Stimulated activated CD4-positive, alpha-beta T cell treated with anti-CD3 and anti-CD28 coated beads, Interleukin-1b, Interleukin-23, amount 100 ng/mL, for 48 hours (primary cell): ENCODE measurements at places on chromosomes 13 and 19.

DNA sequence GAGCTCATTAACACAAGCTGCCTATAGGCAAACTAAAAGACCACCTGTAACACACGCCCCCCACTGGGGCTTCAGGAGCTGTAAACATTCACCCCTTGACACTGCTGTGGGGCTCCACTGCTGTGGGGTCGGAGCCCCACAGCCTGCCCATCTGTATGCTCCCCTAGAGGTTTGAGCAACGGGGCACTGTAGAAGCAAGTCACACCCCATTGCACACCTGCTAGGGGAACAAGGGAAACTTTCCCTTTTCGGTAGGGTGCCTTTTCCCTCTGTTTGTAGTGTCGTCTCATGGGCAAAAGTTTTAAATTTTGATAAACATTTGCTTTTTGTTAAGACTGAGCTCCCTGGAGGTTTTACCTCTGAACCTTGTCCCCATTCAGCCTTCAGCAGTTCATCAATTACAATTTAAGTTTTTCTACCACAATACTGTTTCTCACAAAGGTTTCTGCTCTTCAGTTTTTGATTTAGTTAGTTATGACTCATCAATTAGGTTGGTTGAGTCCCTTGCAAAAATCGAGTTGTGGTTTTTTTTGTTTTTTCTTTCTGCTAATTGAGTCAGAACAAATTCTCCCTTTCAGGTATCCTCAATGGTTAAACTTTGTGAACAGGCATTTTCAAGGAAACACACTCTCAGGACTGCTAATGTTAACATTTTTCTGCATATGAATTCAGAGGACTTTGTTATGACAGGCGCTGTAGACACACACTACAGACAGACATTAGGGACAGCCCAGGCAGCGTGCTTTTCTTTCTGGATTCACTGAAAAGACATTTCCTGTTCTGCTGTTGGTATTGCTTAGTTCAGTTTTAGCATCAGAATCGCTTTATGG, 35.1 kb downstream of the ZNF433 start:
- DNase-seq: peak; percentile 25

GRCh38 chr19:34578173-34578572, 96.6 kb downstream of the WTIP start:
- DNase-seq: no peak

GRCh38 chr13:44415815-44416214, 42.2 kb downstream of the SERP2 start:
- no peak for DNase-seq

DNA sequence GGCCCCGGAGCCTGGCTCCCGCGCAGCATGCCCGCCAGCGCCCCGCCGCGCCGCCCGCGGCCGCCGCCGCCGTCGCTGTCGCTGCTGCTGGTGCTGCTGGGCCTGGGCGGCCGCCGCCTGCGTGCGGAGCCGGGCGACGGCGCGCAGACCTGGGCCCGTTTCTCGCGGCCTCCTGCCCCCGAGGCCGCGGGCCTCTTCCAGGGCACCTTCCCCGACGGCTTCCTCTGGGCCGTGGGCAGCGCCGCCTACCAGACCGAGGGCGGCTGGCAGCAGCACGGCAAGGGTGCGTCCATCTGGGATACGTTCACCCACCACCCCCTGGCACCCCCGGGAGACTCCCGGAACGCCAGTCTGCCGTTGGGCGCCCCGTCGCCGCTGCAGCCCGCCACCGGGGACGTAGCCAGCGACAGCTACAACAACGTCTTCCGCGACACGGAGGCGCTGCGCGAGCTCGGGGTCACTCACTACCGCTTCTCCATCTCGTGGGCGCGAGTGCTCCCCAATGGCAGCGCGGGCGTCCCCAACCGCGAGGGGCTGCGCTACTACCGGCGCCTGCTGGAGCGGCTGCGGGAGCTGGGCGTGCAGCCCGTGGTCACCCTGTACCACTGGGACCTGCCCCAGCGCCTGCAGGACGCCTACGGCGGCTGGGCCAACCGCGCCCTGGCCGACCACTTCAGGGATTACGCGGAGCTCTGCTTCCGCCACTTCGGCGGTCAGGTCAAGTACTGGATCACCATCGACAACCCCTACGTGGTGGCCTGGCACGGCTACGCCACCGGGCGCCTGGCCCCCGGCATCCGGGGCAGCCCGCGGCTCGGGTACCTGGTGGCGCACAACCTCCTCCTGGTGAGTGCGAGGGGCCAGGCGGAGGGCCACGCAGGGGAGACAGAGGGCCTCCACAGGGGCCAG, at the start of gene KL:
Gene KL (plus strand): TSS at position 10 of the 909 bp plus-strand sequence. CDS start 18 bp downstream, at position 28.
- DNase-seq: peak; percentile 5

- DNase-seq: no peak
Observed at GRCh38 chr13:112962911-112963625, 5.9 kb upstream of the MCF2L start.

GRCh38 chr13:24052547-24053518, 107.7 kb upstream of the SPATA13 start:
- no peak for DNase-seq

DNA sequence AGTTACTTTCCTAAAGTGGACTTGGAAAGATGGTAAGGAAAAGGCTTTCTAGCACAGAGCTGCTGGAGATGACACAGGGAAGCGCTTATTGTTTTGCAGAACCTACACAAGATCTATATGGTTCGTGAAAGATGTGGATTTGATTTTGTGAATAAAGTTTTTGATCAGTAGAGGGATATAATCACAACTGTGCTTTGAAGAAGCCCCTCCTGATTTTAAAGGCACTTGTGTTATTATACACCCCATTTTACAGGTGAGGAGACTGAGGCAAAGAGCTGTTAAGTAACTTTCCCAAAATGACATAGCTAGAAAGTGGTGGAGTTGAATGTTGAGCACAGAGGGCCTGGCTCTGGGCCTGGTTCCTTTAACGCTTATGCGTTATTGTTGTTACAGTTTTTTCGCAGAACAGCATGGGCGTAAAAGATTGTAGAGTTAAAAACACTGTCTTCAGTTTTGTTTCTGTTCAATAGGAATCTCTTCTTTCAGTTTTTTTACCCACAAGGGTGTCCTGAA, 1.4 kb downstream of the TDRD3 start:
- no peak for DNase-seq

DNA sequence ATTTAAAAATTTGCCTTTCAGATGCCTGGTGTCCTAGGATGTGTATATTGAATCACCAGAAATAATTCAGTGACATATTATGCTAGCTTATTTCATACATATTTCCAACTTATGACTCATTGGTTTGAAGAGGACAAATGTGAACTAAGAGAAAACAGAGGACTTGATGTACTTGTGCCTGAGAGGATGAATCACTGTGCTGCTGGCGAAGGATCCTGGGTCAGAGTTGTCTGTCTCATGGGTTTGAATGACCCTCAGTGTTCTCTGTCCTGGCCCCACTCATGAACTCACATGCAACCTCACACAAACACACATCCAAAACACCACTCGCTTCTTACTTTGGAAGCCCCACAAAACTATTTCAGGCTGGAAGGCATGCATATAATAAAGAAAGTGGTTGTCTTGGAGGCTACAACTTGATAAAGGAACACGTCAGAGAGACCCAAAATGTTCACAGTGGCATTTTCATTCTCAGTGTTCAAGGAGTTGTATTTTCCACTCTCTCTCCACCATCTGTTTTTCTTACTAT, 129.0 kb upstream of the SPRY2 start:
- DNase-seq: no peak

DNA sequence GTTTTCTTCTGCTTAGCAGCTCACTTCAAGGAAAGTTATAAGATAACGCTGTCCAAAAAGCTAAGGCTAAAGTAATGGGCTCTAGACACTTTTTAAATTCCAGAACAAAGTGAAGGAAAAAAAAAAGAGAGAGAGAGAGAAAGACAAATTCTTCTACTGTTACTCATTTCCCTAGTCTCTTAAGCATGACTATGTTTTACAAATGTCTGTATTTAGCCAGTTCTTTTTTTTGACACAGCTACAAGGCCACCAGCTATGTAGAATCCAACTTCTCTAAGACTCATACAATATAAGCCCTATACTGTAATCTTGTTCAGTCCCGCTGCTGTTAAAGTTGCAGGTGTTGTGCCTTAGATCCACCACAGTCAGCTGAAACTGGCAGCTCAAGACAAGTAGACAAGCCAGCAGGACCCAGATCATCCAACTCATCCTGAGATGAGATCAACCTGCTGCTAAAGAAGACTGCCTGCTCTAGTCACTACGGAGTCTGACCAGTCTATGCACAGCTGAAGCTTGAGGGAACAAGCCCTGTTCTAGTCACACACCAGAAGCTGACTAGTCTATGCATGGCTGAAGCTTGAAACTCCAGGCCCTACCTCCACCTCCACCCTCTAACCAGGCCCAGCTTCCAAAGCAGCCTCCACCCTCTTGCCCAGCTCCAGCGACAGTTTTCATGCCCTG, 10.3 kb upstream of the ZNF83 start:
- DNase-seq: no peak

GRCh38 chr13:20001366-20002190, 43.1 kb downstream of the ZMYM2 start:
- DNase-seq: no peak

DNA sequence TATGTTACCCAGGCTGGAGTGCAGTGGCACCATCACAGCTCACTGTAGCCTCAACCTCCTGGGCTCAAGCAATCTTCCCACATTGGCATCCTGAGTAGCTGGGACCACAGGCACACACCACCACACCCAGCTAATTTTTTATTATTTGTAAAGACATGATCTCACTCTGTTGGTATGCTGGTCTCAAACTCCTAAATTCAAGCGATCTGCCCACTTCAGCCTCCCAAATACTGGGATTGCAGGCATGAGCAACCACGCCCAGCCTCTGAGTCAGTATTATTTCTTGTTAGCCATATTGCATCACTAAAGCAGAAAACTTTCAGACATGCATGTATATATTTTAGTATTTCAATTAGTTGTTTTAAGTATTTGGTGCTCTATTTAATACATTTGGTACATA, 376.4 kb downstream of the GPC6 start:
- DNase-seq: no peak

GRCh38 chr19:15279326-15279904, 47.2 kb upstream of the EPHX3 start:
- no peak for DNase-seq

DNA sequence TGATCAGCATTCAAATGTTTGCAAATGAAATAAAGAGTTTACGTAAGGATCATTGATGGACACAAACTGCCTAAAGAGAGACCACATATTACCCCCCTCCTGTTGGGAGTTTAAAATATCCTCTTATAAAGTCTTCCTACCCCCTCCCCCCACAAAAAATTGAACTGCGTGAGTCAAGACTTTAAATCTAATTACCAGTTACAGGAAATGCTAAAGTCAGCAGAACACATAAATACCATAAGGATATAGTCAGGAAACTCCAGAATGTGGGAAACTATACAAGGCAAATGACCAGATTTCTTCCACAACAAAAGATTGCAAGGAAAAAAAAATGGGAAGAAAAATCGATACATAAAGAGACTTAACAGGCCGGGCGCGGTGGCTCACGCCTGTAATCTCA, 44.4 kb upstream of the FARP1 start:
- no peak for DNase-seq

- DNase-seq: no peak
Observed at GRCh38 chr13:40261336-40261735, 405.1 kb downstream of the FOXO1 start.

DNA sequence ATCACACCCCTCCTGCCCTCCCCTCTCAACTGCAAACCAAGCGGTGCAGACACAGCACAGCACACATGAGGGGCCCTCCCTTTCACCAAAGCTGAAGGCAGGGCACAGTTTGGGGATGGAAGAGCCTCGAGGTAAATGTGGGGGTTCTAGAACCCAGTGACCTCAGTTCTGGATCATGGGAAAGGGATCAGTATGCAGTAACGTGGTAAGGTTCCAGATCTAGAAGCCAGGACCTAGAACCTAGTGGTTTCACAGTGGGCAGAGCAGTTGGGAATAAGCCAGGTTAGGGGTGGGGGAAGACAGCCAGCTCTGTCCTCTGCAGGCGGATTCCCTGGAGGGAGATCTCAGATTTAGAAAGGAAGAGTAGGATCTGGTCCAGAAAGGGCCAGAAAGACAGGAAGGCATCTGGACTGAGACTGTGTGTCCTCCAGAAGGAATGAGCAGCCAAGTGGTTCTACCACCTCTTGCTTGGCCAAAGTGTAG, 3.1 kb downstream of the FTL start:
- no peak for DNase-seq

GRCh38 chr19:46381756-46382345, 31.5 kb downstream of the CCDC8 start:
- DNase-seq: no peak

- no peak for DNase-seq
Observed at GRCh38 chr13:113351514-113352026, 12.4 kb downstream of the GRTP1 start.

GRCh38 chr19:13613447-13613846, 107.2 kb upstream of the CACNA1A start:
- DNase-seq: no peak

GRCh38 chr13:26656919-26657318, 99.4 kb downstream of the WASF3 start:
- no peak for DNase-seq

DNA sequence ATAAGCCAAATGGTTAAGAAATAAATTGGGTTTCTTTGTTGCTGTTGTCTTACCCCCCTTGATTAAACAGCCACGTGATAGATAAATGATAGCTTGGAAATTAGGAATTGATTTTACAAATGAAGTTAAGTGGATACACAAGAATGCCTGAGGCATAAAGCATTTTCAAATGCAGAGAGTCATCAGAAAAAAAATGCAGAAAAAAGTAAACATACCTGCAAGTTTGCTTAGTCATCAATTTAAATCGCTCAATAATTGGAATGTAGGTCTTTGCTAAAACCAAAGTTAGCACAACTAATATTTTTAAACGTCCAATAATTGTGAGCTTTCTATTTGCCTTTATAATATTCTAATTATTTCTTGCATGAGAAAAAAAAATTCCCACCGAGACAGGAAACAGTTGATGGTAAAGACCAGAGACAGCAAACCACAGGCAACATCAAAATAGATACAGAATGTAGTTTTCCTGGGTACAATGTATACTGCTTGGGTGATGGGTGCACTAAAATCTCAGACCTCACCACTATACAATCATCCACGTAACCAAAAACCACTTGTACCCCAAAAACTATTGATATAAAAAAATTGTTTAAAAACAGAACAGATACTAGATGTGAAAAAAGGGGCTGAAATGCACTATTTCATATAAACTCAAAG, 924.0 kb downstream of the PCDH9 start:
- DNase-seq: no peak

GRCh38 chr19:49766930-49767299, at the start of gene AP2A1:
AP2A1 (plus strand) TSS chr19:49767001; CDS start chr19:49767134, 133 bp downstream.
- no peak for DNase-seq

GRCh38 chr19:41695745-41696144, 7.7 kb upstream of the CEACAM7 start:
- no peak for DNase-seq

DNA sequence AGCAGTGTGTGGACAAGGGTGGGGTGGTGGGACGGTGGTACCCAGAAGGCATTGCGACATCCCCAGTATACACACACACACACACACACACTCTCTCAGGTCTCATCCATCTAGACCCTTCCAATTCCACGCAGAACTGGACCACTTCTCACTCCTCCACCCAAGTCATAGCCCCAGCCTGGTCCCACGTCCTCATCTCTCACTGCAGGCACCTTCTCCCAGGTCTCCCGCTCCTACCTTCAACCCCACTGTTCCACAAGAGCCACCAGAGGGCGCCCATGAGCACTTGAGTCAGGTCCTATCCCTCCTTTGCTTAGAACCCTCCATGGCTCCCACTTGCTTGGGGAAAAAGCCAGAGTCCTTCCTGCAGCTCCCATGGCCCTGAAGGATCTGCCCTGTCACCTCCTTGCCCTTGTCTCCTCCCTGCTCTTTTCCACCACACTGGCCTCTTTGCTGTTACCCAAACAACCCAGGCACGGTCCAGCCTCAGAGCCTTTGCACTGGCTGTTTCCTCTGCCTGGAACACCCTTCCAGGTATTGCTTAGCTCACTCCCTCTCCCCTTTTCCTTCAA, 62.6 kb downstream of the IER2 start:
- DNase-seq: peak; percentile 81

- no peak for DNase-seq
Observed at GRCh38 chr19:30469774-30470173, 97.6 kb downstream of the ZNF536 start.
